ENCODE measurements at places on chromosomes 6 and 20.

DNA sequence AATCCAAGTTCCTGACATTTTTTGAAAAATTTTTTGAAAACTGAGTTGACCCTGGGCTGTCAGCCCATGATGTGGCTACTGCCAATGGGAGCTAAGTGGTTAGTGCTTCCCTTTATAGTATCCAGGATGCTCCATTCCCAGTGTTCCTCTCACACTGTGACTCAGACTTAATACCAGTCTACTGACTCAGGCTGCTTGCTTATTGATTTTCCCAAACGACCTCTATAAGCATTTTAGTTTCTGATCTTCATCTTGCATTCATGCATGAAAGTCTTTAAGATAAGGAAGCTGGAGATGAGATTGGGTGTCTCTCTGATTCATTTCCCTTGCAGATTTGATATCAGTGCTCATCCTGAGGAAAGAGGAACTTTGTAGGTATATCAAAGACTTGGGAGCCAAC is 560.0 kb downstream of the TBC1D32 start:
- DNase-seq, result no peak

- DNase-seq, result no peak
These were observed 4.7 kb downstream of the BICRAL start for GRCh38 chr6:42786525-42786985.

GRCh38 chr6:5566718-5567117 is 305.4 kb downstream of the FARS2 start:
- DNase-seq, result no peak

DNA sequence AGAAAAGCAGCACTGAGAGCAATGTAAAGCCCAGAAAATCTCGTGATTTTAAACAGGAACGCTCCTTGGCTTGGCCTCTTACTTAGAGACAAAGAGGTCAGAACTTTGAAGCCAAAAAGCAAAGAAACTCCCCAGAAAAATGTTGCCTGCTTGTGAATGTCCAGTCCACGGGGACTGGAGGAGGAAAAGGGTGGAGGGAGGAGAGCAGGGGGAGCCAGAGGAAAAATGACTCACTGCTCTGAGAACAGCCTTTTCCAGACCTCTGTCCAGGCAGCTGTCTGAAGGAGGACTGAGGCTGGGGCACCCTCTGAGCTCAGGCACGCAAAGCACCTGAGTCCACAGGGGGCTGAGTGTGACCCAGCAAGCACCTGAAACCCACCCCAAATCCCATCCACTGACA is 64.7 kb downstream of the TRAM2 start:
- no peak for DNase-seq

DNA sequence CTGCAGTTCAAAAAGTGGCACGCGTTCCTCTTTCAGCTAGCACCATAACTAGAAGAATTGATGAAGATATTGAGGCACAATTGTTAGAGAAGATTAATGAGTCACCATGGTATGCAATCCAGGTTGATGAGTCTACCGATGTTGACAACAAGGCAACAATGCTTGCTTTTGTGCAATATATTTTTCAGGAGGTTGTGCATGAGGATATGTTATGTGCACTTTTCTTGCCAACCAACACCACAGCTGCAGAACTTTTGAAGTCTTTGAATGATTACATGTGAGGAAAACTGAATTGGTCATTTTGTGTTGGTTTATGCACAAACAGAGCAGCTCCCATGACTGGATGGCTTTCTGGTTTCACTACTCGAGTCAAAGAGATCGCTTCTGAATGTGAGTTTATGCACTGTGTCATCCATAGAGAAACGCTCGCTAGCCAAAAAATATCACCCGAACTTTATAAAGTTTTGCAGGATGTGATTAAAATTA is 129.3 kb upstream of the SLC24A3 start:
- DNase-seq, result no peak

- no peak for DNase-seq
These were observed 53.6 kb downstream of the CDH26 start for GRCh38 chr20:60011512-60012507.

- DNase-seq, result no peak
These were observed 33.5 kb downstream of the PNLDC1 start for GRCh38 chr6:159833556-159833955.

DNA sequence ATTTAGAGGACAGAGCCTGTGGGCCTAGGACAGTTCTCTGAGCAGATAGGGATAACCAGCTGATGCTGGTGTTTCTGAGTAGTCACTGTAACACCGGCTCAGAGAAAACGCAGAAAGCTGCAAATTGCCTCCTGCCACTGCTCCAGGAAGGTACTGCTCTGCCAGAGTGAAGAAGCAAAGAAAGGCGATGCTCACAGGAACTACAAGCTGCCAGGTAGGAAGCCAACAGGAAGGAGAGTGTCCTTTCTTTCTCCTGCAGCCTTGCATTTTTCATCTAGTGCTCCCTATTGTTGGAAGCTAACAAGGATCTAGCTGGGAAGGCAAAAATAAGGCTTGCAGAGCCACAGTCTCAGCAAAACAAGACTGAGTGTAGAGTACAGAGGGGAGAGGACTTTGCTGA is 70.7 kb upstream of the RAB32 start:
- no peak for DNase-seq

- no peak for DNase-seq
These were observed 103.6 kb downstream of the JPH2 start for GRCh38 chr20:44083220-44083933.
